ENCODE measurements at places on chromosomes 2 and 18.

DNA sequence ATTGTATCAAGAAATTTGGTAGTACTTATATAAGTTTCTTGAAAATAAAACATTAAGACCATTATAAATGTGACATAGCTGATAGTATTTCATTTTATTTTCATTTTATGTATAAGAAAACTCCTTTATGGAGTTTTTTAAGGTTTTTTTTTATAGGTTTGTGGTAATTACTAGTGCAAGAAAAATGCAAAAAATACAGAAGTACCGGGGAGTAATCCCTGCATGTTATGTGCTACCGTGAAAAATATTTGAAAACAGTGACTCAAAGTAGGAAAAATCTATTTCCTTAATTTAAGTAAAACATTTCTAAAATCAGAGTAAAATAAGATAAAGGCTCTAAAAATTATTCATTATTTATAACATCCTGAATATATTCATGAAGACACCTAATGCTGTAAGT is 21.6 kb downstream of the ZSWIM2 start:
- DNase-seq: no peak

DNA sequence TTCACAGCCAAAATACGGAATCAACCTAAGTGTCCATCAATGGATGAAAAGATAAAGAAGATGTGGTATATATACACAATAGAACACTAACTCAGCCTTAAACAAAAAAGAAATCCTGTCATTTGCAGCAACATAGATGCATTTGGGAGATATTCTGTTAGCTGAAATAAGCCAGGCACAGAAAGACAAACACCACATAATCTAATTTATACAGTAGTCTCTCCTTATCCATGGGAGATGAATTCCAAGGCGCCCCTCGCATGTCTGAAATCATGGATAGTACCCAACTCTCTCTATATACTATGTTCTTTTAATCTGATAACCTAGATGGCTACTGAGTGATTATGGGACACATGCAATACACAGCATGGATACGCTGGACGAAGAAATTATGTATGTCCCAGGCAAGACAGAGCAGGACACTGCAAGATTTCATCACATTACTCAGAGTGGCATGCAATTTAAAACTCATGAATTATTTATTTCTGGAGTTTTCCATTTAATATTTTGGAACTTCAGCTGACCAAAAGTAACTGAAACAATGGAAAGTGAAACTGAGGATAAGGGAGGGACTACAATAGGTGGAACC is 39.5 kb downstream of the ORC4 start:
- DNase-seq: no peak

GRCh38 chr2:201260302-201260800 is at the start of gene CASP8:
CASP8 (plus strand) TSS chr2:201260536; CDS start chr2:201266487, 5,951 bp downstream.
- DNase-seq: peak; percentile 82

DNA sequence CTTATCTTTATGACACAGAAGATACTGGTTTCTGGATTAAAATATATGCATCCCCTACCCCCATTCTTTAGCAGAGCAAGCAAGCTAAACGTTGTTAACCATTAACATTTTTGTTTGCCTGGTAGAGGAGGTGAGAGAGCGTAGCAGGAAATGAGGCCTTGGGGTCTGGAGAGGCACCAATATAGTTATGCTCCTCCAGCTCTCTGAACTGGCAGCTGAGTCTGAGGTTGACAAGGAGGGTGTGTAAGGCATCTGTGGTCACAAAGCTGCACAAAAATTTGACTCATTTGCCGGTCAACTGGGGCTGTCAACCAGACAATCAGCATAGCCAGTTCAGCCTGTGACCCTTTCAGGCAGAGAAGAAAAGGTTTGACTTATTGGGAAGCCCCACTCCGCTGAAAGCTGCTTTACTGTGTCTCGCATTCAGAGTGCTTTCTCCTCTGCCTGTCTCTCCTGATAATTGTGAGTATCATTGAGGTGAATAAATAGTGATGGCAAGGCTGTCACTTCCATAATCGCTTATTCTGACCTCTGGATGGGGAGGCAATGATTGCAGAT is 647.5 kb upstream of the SETBP1 start:
- no peak for DNase-seq

GRCh38 chr18:76996429-76996828 is 136.2 kb downstream of the MBP start:
- DNase-seq: no peak

DNA sequence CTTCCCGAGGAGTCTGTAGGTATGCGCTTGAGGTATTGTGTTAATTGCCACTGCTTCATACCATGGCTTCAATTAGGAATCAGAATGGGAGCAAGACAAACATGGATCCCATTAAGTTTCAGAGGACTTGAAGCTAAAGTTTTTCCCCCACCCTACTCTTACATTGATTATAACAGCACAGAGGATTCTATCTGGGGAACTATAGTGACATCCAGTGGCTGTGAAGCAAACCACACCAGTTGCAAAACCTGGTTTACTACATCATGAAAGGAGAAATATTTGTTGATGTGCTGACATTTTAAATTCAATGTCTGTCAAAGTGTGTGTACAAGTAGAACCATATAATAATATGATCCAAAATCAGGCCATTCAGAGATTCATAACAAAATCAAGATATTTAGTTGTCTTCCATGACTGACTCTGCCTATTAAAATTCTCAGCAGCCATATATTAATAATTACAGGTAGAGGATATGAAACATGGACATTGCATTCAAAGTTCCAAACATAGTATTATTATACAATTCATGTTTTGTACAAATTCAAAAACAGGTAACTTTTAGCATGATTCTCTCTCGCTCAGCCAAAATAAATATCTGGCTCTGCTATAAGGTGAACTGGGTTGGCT is 82.9 kb downstream of the GRB14 start:
- no peak for DNase-seq

DNA sequence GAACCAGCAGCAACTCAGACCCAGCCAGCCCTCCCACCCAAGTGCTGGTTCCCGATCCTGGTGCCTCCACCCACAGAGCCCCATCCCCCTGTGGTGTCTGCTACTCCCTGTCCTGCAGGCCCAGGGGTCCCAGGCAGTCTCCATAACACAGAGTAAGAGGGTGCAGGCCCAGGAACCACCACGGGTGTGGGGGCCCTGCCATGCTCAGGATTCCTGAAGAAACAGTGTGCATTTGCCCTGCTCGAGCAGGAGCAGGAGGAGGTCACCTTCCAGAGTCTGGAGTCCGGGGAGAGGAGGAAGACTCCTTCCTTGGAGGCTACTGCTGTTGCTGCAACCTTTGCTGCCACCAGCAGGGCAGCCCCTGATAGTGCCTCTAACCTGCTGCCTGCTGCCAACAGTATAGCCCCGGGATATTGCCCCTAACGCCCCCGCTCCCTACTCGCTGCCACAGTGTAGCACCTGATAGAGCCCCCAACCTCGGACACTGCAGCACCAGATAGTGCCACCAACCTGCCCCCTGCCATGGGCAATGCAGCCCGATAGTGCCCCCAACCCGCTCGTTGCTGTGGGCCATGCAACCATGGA is 46.8 kb upstream of the ANKRD62 start:
- peak; percentile 9 for DNase-seq

DNA sequence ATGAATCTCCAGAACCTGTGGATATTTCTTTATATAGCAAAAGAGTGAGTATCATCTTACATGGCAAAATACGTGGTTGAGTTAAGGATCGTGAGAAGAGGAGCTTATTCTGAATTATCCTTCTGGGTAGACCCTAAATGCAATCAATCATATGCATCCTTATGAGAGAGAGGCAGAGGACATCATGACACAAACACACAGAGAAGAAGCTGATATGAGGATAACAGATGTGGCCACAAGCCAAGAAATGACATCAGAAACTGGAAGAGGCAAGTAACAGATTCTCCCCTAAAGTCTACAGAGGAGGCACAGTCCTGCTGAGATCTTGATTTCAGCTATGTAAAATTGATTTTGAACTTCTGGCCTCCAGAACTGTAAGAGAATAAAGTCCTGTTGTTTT is 730.2 kb upstream of the ZNF804A start:
- DNase-seq: no peak

DNA sequence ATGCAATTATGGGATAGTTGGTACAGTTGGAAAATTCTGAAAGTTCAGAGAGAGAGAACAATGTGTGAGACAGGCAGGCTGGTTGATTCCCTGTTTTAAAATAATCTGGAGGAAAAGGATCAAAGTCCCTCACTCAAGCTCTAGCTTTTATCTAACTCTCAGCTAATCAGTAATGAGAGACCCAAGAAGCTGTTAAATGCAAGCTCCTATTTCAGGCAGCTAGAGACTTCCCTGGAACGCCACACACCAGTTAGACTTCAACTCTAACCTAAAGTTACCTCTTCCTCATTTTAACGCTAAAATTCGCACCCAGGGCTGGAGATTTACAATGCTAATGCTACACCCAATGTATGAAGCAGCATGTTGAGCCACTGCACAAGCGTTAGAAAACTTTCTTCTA is 243.1 kb downstream of the EN1 start:
- no peak for DNase-seq

DNA sequence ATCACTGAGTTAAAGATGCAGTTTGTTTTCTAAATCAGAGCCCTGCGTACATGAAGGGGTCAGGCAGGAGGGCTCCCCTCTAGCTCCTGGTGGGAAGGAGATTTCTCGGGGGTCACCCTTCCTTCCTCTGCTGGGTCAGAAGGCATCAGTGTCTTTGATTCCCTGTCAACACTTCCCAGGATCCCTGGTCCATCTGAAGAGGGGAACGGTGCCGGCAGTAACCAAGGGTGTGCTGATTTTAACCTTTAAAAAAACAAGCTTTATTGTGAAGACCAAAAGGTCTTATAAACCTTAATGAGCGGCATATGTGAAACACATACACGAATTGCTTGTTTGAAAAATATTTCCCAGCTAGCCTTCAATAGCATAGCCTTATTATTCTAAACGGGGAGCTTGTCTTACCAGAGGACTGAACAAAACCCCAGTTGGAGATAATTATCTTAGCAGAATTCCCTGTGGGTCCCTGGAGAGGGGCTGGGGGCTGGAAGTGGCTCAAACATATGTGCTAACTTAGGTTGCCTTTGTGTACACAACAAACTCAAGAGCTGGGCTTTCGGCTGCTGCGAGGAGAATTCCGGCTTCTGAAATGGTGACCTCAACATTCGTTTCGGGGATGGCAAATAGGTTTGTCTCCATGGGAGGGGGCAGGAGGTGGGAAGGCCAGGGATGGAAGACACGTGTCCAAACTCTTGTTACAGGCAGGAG is 114.9 kb upstream of the MYCN start:
- no peak for DNase-seq

DNA sequence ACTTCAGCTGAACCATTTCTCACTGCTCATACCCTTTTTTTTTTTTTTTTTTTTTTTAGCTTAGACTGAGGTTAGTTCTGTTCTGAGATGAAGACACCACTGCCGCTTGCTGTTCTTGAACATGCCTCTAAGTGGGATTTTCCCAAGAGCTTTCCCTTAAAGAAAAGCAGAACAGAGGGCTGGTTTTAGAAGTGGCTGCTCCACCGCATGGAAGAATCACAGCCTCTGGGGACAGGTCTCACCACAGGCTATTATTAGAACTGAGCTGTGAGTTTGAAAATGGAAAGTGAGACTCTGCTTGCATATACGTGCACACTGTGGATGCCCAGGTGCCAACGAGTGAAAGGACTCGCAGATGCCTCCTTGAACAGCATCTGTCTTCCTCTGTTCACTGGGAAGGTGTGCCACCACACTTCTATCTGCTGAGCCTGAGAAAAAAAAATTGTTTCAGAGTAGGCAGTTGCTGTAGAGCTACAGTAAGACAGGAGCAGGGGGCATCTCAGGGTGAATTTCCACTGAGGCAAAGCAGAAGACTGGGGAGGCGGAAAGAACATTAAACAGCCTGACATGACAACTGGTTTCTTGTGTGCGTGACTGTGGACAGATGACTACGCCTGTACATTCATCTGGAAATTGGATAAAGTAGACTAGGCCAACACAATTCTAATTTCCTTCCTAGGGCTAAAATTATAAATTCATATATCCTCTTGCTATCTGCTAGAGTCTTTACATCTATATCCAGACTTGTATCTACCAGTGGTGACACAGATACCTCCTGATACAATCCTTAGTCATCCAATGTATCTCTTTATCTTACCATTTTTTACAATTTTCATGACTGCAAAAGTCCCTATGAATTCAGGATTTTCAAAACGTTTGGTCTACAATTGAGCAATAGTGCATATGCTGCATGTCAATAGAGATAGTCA is 1045.7 kb upstream of the CELF4 start:
- DNase-seq: no peak

GRCh38 chr2:20882466-20883170 is 59.7 kb upstream of the LDAH start:
- DNase-seq: no peak

DNA sequence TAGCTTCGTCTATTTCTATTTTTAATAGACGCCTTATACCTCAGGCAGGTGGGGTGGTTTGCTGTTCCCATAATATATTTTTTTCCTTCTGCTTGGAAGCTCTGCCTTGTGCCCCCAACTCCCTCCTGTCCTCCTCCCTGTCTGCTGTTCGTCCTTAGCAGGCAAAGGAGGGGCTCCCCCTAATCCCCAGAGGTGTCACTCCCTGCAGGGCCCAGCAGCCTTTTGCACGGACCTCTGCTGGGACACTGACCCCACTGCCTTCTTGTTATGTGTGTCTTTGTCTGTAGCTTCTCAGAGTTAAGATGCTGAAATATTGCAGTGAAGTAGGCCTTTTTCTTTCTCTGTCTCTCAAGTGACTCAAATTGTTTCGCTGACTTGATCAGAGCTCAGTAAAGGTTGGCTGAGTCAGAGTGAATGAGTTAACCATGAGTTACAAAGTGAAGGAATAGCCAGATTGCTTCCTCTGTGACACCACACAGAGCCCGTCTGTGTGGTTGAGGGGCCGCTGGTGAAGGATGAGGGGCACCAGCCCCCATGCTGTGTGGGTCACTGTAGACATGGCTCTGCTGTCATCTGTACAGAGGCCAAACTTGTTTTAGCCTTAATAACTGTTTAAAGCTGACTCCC is 47.7 kb downstream of the PRKCE start:
- no peak for DNase-seq

GRCh38 chr2:188327518-188328213 is 36.0 kb downstream of the GULP1 start:
- no peak for DNase-seq

- DNase-seq: no peak
These were observed 55.9 kb downstream of the HS1BP3 start for GRCh38 chr2:20594957-20595356.

- no peak for DNase-seq
These were observed 45.7 kb downstream of the CCDC85A start for GRCh38 chr2:56229397-56230060.

GRCh38 chr2:216420367-216421101 is 8.2 kb downstream of the SMARCAL1 start:
- DNase-seq: no peak

DNA sequence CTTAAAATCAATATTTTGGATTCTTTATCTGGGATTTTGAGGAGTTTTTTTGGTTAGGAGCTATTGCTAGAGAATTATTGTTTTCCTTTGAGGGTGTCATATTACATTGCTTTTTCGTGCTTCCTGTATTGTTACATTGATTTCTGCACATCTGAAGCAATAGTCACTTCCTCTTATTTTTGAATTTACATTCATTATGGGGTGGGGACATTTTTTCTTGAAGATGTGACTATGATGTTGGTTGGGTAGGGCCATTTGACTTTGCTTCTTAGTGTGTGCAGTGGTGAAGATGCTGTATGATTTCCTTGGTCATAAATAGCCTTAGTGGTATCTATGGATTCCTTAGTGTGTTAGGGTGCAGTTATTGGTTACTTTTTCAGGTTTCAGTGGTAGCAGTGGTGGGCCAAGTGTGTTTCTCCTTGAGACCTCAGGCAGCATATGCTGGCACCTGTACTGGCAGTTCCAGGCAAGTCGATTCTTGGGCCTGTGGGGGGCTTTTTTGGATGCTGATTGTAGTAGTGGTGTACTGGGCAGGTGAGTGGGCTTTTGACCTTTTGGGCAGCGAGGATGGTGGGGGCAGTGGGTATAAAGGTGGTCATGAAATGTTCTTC is 61.8 kb downstream of the ARHGAP25 start:
- DNase-seq: no peak

- peak; percentile 18 for DNase-seq
These were observed 195.4 kb downstream of the ZEB2 start for GRCh38 chr2:144324446-144325045.

Measured in activated CD4-positive, alpha-beta memory T cell treated with anti-CD3 and anti-CD28 coated beads, Interleukin-2, amount 10 ng/mL, durations not matched to agents 7 days and 5 days (primary cell).